ENCODE measurements at places on chromosomes 11 and 22. TPM values are rescaled to one million over a fixed set of nuclear protein-coding genes. Genes with fewer than 3 reads are reported as not detected.

Gene HYOU1
- 260 TPM for polyA plus RNA-seq

Gene DSCAML1
- polyA plus RNA-seq, result 0.76 TPM

Gene AIP
- polyA plus RNA-seq, result 73.1 TPM

Gene OR4D5
- polyA plus RNA-seq, result not detected

Gene APOBEC3H
- polyA plus RNA-seq, result 0.46 TPM

Gene CABP4
- polyA plus RNA-seq, result 0.57 TPM

Gene RAB39A
- polyA plus RNA-seq, result not detected

Gene MRGPRX4
- not detected for polyA plus RNA-seq

Gene DNAL4
- 14.9 TPM for polyA plus RNA-seq

Gene NFAM1
- polyA plus RNA-seq, result 0.42 TPM

Gene DUSP18
- polyA plus RNA-seq, result 3.2 TPM

Gene HBE1
- not detected for polyA plus RNA-seq

Gene ADM
- polyA plus RNA-seq, result 154 TPM

Gene ADM2
- 0.22 TPM for polyA plus RNA-seq

Gene C11orf87
- 0.01 TPM for polyA plus RNA-seq

Gene ZNF215
- polyA plus RNA-seq, result 0.19 TPM

Gene POTEH
- polyA plus RNA-seq, result not detected

Gene FGF3
- not detected for polyA plus RNA-seq

Gene CHCHD10
- polyA plus RNA-seq, result 2,069 TPM

Gene SLC29A2
- 29.7 TPM for polyA plus RNA-seq

Gene CARD10
- polyA plus RNA-seq, result 13.9 TPM

Gene APOA4
- polyA plus RNA-seq, result 0.86 TPM

Gene RFPL2
- polyA plus RNA-seq, result not detected

Gene OR8B3
- polyA plus RNA-seq, result not detected

Measured in heart left ventricle (tissue), 16 donors.